ENCODE measurements at places on chromosomes 11 and 22.

DNA sequence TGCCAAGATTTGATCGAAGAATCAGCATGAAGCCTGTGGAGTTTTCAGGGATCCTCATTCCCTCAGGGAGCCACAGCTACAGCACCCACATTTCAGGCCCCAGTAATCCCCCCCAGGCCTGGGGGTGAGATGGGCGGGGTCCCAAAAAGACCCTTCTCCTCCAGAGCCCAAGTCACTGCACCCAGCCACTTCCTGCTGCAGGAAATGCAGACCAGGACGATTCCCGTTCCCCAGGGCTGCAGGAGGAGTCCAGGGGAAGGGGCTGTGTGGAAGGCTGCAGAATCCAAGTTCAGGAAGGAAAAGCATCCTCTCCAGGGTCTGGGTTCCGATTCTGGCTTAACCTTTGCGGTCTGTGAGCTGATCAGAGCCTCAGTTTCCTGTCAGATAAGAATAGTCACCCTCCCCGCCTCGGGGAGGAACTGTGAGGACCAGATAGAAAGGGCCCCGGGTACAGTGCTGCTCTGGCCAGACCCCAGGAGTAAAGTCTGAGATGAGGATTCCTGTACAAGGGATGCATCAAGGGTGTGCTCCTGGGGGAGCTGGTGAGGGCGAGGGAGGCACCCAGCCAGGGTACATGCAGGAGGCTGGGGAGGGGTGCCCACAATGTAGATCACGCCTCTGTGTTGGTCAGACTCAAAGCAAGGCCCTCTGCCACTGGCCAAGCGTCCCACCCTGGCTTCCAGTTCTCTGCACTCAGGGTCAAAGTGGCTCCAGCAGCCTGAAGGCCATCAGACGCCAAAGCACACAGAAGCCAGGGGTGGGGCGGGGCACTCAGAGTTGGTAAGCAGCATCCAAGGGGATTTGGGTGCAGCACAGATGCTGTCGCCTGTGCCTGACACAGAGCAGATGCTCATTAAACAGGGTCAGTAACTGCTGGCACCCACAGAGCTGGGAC is 30.1 kb upstream of the TP53I11 start:
- no peak for DNase-seq

DNA sequence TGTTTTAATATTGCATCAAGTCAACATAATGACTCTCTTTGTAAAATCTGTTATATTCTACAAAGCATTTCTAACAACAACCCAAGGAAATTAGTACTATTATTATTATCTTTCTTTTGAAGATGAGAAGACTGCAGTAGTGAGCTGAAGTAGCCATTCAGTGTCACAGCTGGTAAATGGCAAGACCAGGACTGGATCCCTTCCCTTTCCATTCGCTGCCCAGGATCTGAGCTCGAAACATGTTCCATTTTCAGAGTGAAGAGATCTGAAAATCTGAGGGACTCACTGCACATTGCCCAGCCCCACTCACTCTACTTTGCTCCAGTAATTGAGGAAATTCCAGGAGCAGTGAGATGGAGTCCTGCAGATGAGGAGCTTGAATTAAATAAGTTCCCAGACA is 240.0 kb upstream of the BLID start:
- no peak for DNase-seq

DNA sequence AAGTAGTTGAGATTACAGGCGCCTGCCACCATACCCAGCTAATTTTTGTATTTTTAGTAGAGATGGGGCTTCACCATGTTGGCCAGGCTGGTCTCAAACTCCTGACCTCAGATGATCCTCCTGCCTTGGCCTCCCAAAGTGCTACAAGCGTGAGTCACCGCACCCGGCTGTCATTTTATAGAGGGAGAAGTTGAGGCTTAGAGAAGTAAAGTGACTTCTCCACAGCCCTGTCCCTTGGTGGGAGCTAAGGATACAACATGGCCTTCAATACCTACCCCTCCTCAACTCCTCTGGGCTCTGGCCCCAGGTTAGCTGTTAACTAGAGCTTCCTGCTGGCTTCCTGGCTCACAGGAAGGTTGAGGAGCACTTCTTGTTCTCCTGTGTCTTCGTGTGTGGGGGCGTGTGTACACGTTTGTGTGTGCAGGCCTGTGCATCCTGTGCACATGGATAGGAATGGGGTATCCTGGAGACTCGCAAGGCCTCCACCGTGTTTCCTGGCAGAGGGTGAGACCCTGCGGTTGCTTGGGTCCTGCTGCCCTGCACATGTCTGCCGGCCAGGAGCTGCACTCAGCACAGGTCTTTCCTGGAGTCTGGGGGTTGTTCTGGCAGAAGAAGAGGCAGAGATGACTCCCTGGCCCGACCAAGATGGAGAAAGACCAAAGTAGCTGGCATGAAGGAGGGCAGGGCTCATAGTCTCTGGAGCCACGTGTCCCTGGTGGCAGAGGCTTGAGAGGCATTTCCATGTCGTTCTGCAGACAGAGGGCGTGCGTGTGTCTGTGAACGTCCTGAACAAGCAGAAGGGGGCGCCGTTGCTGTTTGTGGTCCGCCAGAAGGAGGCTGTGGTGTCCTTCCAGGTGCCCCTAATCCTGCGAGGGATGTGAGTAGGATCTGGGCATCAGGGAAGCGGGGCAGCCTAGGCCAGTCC is 2.4 kb downstream of the SIDT2 start:
- peak; percentile 14 for DNase-seq

GRCh38 chr11:133531971-133532651 is at the start of gene OPCML:
Gene OPCML (minus strand): TSS chr11:133532501.
- no peak for DNase-seq

DNA sequence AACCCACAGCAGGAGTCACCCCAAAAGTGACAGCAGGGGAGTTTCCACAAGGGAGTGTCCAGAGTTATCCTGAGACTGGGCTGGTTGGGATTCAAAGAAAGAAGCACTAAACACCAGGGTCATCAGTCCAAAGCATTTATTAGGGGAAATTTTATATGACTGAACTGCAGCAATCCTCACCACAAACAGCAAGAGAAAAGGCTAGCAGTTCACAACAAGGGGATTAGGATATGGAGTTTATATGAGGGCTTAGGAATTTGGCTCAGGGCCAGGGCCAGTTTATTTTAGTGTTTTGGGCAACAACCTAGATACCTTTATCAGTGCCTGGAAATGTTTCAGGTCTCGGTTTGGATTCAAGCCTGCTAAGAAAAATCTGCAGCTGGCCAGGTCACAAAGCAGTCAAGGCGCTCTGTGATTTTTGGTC is 4.6 kb upstream of the TMEM126A start:
- no peak for DNase-seq

GRCh38 chr11:112623057-112623456 is 338.2 kb upstream of the NCAM1 start:
- no peak for DNase-seq

DNA sequence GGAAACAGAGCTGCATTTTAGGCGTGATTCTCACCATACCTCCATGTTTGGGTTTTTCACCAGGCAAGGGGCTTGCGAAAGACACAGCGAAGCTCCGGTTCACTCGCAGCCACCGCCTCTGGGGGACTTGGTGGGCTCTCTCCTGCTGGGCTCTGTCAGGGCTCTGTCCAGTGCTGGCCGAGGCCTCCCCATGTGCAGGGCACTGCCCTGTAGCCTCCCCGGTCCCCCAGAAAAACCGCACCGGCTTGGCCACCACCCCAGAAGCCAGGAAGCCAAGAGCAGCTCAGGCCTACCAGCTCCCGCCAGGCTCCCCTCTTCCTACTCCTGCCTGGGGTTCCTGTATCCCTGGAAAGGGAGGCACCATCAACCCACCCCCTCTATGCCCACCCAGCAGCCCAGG is 151.5 kb downstream of the CTTN start:
- DNase-seq = no peak

GRCh38 chr22:29689206-29689879 is 30.5 kb upstream of the CABP7 start:
- no peak for DNase-seq

DNA sequence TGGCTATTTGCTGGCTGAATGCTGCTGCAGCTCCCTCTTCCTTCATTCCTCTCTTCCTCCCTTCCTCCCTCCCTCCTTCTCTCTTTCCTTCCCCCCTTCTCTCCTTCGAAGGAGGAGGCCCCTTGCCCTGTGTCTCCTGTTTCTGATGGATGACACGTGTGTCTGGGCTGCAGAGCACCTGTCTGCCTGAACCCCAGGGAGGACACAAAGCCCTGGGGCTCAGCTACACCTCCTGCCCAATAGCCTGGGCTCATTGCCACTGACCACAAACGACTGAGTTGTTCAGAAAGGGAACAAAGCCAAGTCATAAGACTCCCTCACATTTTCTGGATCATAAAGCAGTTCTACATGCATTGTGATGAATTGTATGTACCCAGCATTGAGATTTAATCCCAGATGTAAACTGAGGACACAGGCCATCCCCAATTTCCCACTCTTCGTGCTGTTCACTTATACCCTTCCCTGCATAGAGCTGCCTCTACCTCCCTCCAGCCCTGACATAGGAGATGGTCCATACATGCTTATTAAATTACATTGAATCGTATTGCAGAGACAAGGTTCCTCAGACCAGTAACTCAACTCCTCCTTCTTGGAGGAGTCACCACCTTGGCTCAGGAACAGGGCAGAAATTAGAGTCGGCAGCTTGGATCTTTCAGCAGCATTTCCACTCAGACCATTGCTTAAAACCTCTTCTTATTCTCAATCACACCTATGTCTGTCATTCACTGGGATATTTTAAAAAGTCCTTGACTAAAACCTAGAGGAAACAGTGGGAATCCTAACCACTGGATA is 1.2 kb downstream of the CSRP3 start:
- DNase-seq = no peak

DNA sequence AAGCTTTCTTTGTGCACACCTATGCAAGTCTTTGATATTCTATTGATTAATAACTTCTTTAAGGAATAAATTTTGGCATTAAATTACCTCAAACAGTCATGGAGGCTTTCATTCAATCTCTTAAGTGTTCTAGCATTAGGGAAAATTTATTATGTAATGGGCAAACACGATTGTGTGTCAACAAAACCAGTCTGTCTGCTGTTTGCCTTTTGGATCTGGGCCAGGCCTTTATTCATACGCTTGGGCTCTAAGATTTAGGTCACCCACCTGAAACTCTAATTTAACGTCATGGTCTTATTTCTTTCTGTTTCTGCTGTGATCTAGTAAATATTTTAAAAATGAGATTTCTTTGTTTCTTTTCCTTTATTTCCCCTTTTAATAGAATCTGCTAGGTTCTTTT is 1270.6 kb downstream of the LRRC4C start:
- no peak for DNase-seq

GRCh38 chr11:12768726-12769673 is 94.8 kb downstream of the TEAD1 start:
- no peak for DNase-seq

GRCh38 chr11:128720522-128720985 is 26.7 kb downstream of the FLI1 start:
- no peak for DNase-seq

- DNase-seq = no peak
Observed at GRCh38 chr11:10387206-10388083, 67.6 kb upstream of the AMPD3 start.

GRCh38 chr11:47797633-47798032 is 30.5 kb upstream of the FNBP4 start:
- DNase-seq = no peak

- no peak for DNase-seq
Observed at GRCh38 chr11:90525962-90526361, 303.1 kb upstream of the CHORDC1 start.

- no peak for DNase-seq
Observed at GRCh38 chr11:129590753-129591475, 215.3 kb downstream of the BARX2 start.

GRCh38 chr11:128323381-128323780 is 264.0 kb downstream of the ETS1 start:
- no peak for DNase-seq

- no peak for DNase-seq
Observed at GRCh38 chr11:109865548-109866186, 227.5 kb upstream of the ZC3H12C start.

All from activated CD8-positive, alpha-beta memory T cell treated with anti-CD3 and anti-CD28 coated beads for 1 hour (primary cell).